ENCODE measurements at places on chromosomes 7 and 10. TPM values are rescaled to one million over a fixed set of nuclear protein-coding genes. Genes with fewer than 3 reads are reported as not detected.

Gene CAV1
- 40.6 TPM for total RNA-seq

Gene DCLRE1A
- total RNA-seq, result 3.7 TPM

Gene PON1
- not detected for total RNA-seq

DNA sequence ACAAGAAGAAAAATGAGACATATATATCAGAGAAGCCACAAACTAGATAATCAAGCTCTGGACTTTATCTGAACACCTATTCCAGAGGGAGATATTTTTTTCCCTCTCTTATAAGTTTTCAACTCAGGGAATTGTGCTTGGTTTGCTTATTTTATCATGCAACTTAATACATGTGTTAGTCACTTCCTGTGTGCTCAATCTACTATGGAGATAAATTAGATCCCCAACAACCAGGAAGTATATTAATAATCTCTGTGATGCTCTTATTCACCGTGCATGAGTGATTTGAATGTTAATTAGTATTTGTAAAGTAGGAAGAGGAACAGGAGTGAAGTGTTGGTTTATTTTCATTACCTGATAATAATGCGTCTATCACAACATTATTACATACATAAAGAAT, 38.8 kb upstream of the ZNF365 start:
- peak; percentile 68 for ATAC-seq

DNA sequence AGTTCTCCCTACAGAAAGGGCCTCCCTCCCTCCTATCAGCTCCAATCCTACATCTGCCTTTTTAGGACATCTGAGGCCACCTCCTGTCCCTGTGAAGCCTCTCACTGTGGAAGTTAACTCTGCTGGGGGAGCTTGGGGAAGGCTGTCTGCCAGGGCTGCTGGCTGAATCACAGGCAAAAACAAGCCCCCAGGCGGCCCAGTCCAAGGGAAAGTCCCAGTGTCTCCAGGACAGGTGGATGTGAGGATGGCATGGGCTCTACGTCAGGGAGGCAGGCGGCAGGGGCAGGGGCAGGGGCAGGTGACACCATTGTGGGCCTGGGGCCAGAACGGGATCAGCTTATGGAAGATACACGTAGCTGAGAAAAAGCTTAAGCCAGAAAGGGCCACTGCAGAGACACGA, 240.2 kb downstream of the MAD1L1 start:
- ATAC-seq, result no peak

- no peak for ATAC-seq
These were observed 5.1 kb upstream of the FAM133B start for GRCh38 chr7:92595281-92595680.

DNA sequence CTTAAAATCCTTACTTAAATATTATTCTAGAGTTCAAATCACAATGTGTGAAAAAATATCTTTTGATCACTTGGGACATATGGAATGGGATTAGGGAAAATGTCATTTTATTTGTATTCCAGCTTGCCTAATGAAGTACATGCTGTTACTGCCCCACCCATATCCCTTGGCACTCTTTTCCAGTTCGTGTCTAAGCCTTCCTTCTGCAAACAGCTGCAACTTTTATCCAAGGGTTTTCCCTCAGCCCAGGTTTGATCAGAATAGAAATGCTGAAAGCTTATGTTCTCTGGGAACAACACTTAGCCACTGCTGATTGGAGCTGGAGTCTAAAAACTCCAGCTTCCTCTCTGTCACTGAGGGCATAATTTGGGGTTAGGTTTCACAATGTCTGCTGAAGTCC, 214.1 kb upstream of the FAM3C start:
- peak; percentile 56 for ATAC-seq

DNA sequence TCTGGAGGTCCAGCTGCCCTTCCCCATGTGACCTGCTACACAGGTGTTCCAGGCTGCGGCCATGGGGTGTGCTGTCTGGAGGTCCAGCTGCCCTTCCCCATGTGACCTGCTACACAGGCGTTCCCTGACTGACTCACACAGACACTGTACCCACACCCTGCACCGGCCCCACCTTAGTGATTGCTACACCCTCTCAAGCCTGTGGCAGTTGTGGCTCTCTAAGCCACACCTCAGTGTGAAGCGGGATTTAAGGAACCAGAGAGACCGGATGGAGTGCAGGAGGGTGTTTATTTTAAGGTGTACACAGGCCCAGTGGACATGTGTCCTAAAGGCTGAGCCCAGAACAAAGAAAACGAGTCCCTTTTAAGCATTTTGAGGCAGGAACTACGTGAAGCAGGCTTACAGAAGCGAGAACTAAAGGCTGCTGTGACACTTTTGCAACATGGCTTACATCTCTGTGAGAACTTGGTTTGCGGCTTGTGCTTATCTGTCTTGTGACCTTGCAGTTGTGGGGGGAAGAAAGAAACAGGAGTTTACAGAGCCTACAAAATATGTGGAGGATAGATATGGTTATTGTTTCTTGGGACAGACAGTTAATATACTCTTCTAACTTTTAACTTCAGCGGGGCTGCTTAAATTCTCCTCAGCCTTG, 326.4 kb downstream of the PAXIP1 start:
- peak; percentile 91 for ATAC-seq

DNA sequence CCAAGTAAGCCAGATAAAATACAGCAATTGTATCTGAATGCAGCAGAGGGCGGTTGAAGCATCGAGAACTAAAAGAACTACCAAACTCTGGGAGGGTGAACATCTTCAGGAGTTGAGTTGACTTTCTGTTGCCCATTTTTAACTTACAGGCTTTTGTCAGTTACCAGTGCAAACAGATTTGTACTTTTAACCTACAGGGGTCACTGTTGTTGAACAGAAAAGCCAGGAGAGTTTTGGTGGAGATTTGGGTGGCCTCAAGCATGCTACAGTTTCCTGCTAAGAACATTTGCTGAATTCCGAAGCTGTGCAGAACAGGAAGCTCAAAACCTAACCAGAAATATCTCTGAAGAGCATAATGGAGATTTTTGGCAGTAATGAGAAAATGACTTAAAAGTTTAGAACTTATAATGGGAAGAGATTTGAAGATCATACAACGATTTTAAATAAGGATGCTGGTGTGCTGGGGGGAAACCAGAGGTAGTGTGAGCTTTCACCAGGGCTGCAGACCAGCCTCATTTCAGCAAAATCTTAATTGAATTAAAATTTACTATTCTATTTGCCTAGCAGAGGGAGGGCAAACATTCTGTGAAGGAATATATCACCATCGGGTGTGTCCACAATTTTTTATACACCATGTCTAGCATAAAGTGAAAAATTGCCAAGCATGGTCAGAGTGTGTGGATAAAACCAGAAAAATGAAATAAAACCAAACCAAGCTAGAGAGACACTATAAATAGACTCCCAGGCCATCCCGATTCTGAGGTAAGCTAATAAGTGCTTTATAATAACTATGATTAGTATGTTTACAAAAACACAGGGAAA, 208.6 kb upstream of the CCDC6 start:
- ATAC-seq, result peak; percentile 48

- ATAC-seq, result no peak
These were observed 134.1 kb downstream of the CCNY start for GRCh38 chr10:35470248-35470924.
